Kidney (tissue), 22 donors: ENCODE measurements at places on chromosomes 6 and 20.

GRCh38 chr6:20415712-20416454 is 14.2 kb downstream of the E2F3 start:
- no peak for DNase-seq

DNA sequence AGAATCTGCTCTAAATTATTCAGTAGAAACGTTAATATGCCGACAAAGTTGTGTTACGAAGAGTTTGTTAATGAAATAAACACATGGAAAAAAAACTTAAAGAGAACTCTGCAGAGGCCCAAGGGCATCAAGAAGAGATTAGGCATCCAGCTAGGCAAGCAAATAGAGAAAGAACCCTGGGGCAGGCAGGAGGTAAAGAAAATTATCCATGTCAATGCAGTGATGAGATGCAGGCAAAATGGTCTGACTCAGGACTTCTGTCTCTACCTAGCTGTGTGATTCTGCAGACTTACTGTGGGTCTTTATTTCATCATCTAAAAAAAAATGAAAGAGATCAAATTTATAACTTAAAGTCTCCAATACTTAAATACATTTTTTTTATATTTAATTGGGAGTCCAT is 448.0 kb downstream of the HAO1 start:
- no peak for DNase-seq

- DNase-seq: no peak
These were observed 4.9 kb downstream of the XPO5 start for GRCh38 chr6:43570876-43571441.

DNA sequence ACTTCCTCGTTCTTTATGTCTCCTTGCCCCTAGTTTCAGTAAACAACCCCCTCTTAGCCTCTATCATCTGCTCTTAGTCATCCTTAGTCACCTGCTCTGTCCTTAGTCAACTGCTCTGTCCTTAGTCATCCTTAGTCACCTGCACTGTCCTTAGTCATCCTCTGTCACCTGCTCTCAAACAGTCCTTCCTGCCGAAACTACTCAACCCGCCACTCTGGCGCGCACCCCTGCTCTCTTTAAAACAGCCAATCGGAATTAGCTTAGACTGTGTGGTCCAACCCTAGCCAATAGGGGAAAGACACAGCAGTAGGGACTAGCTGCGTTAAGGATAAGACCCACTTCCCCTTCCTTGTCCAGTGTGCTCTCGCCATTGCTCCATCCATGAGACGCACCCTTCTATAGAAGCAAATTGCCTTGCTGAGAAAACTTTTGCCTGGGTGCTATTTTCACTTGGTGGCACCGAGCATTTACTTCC is 73.9 kb downstream of the BACH2 start:
- DNase-seq: no peak

DNA sequence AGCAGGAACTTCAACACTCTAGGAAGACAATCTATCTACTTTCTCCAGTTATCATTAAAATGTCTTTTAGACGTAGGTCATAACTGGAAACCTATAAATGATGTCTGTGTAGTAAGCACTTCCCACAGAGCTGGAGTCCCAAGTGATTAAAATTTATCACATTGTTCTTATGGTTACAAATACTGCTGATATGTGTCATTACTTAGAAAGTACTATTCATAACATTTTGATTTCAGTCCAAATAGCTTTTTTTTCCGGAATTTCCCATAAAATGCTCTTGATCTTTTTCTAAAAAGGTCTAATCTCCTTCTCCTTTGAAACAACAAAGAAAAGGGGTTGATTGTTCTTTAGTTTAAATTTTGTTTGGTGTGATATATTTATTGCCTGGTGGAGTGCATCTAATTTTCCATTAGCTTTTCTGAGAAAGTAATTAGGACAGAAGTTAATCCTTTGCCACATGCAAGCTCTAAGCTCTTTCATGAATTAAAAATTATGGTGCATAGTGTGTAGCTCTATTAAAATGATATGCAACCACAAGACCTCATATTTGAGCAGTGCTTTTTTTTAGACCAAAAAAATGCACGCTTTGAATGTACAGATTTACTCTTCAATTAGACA is 132.7 kb upstream of the TCF21 start:
- peak; percentile 83 for DNase-seq

DNA sequence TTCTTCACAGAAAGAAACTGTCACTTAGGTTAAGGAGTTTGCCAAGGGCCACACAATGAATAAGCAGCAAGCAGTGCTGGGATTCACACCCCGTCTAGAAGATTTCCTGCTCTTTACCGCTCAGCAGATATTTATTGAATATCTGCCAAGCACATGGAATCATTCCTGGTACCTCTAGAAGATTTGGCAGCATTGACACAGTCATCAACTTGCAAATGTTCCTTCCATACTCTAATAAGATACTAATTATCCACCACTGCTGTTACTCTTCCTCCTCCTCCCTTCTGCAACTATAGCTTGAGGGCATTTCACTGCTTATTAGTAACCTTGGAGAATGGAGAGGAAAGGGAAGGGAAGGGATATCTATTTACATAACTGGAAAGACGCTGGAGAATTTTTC is 13.0 kb downstream of the MOXD1 start:
- peak; percentile 25 for DNase-seq

DNA sequence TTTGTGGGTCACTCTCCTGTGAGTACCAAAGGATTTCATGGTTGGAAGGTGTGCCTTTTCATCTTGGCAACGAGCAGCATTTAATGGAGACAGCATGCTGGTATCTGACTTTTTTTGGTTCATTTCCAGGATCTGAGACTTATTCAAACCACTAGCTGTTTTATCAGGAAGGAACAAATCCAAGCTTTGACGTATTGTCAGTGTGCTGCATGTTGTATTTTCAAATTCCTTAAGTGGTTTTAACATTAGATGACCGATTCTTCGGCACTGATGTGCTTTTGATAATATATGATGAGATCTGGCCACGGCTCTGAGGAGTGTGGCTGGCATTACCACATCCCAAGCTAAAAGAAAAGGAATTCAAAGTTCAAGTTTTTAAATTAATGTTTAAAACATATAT is 6.4 kb downstream of the RMND1 start:
- DNase-seq: no peak

DNA sequence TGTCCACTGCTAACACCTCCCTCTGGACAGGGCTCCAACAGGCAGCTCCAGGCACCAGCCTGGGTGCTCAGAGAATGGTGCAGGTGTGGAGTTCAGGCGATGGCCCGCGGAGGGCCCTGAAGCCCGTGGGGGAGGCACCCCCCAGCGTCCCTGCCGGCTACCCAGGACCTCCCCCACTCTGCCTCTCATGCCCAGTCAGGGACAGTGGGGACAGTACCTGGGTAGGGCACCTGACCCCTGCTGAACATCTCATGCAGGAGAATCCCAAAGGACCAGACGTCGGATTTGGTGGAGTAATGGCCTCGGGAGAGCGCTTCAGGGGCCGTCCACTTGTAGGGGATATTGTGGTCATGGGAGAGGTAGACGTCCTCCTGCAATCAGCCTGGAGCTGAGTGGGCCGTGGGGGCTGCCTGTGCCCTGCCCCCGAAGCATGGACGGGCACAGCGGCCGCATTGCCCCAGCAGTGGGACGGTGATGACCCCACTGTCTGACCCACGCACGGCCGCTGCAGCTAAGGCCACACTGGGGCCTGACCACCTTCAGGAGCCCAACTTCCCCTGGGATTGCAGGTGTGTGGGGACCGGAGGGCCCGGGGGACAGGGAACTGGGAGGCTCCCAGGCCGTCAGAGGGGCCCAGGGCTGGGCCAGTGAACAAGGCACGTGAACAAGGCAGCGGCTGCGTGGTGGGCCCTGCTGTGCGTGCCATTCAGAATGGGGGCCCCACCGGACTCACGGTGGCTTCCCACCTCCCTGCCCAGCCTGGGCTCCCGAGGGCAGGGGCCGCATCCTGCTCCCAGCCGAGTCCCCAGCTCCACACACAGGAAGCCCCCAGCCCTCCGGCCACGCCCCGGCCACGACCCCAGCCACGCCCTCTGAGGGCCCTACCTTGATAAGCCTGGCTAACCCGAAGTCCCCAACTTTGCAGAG is 7.1 kb downstream of the PTK6 start:
- DNase-seq: peak; percentile 59

GRCh38 chr6:141265756-141266623 is 866.7 kb upstream of the GJE1 start:
- no peak for DNase-seq

- DNase-seq: no peak
These were observed 238.6 kb upstream of the RNF217 start for GRCh38 chr6:124723671-124724070.

DNA sequence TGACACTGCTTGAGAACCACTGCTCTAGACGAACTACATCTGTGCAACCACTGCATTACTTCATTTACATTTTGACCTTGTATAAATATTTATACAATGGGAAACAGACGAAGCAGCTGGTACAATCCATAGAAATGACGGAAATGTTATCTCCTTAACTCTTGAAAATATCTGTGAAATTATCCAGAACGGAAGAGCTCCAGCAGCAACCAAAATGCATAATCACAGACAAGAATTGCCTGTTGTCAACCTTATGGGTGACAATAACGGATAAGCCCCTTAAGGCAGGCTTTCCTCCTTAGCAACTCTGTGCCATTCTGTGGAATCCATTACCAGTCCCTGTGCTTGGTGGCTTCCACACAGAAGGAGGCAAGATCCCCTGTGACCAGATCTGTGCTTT is 115.4 kb downstream of the DTNBP1 start:
- no peak for DNase-seq

- DNase-seq: no peak
These were observed 47.0 kb upstream of the CST5 start for GRCh38 chr20:23926526-23926880.

DNA sequence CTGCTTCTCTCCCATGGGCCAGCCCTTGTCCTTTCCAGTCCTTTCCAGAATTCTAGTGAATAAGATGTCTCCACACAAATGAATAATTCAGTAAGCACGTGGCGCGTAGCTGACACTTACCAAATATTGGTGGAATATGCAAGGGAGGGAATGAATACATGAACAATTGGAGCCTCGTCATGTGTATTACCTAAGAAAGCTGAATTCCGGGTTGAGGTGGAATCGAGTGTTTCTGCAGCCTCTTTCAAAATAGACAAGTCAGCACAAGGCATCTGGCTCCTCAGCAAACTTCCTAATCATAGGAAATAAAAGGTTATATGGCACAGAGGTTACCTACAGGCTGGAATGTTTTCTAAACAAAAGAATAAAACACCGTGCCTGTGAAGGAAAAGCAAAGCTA is 47.0 kb upstream of the NT5E start:
- no peak for DNase-seq

GRCh38 chr20:276620-277495 is 13.7 kb downstream of the C20orf96 start:
- DNase-seq: no peak

- no peak for DNase-seq
These were observed 182.8 kb downstream of the TBXT start for GRCh38 chr6:165984729-165985275.

- DNase-seq: peak; percentile 48
These were observed 20.5 kb downstream of the PERP start for GRCh38 chr6:138086573-138087196.

DNA sequence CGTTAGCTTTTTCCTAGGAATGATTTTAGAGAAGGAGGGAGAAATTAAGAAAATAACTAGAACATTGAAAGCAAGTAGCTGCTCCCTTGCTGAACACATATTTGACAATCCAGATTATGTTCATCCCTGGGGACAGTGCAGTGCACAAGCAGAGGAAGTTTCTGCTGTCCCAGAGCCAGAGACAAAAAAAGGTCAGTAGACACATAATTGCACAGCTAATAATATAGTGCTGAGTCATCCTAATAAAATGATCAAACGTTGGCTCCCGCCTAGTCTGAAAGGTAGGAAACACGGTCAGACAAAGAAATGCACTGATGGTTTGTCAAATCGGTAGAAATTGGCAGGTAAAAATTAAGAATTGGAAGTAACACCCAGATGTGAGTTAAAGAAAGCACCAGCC is 21.7 kb upstream of the SSTR4 start:
- DNase-seq: no peak

- DNase-seq: no peak
These were observed 181.4 kb downstream of the PHF3 start for GRCh38 chr6:63816982-63817436.

DNA sequence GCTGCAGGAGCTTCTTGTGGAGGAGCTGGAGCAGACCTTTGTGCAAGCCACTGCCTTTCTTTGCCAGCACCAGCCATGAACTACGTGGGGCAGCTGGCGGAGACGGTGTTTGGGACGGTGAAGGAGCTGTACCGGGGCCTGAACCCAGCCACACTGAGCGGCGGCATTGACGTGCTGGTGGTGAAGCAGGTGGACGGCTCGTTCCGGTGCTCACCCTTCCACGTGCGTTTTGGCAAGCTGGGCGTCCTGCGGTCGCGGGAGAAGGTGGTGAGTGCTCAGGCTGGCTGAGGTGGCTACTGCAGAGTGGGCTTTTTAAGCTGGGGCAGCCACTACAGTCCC is 5.1 kb downstream of the LPIN3 start:
- DNase-seq: peak; percentile 72

GRCh38 chr6:166862978-166863530 is 93.3 kb downstream of the RNASET2 start:
- no peak for DNase-seq

GRCh38 chr6:162438980-162439379 is 288.6 kb downstream of the PRKN start:
- DNase-seq: no peak

DNA sequence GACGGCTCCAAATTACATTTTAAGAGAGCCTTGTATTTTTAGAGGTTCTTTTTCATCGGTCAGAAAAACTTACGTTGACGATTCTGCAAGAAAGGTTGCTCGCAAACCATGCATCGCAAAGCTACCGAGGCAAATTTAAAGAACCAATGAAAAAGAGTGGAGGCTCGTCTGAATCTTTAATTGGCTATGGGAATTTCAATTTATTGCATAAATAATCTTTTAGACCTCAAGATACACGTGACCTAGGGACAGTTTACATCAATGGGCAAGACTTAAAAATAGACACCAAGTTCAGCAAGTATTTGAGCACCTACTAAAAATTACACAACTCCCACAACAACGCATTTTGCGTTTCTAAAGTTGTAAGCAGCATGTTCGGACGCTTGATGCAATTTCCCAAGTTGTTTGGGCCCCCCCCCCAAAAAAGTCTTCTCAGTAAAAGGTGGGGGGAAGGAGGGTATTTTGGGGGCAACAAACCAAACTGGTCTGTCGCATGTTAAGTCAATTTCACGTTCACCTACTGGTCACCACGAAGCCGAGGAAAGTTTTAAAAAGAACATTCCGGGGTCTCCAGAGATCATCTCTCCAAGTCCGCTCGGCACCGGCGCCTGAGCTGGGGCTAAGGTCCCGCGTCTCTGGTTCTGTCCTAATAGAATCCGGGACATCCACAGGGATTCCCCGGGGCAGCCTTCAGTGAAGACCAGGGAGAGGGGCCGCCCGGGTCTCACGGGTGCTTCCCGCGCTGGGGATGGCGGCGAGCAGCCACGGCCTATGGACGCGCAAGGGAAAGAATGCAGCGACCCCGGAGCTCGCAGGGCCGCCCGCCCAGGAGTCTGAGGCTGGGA is 851 bp downstream of the SNX5 start:
- peak; percentile 54 for DNase-seq

DNA sequence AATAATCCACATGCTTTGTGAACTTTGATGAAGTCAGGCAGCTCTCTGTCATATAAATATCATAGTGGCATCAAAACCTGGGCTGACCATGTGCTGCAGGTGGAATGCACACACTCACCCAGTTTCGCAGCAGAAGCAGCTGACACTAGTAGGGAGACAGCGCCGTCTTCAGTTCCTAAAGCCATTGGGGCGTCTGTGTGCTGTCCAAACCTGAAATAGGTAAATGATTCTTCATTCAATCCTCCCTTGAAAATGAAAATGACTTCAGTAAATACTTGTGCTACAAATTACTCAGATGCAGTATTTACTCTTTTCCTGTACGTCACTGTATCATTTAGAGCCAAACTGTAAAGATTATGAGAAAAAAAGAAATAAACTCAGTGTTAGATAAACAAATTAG is 127.5 kb downstream of the EYA4 start:
- DNase-seq: no peak
